ENCODE measurements at places on chromosomes 4 and X. TPM values are rescaled to one million over a fixed set of nuclear protein-coding genes. Genes with fewer than 3 reads are reported as not detected.

Gene CXCL1
- not detected for total RNA-seq

Gene GEMIN8
- total RNA-seq, result 8.2 TPM

Gene LIMCH1
- total RNA-seq, result 22.5 TPM

Gene PPP4R3C
- not detected for total RNA-seq

Gene VSIG1
- not detected for total RNA-seq

Gene FRG2
- total RNA-seq, result not detected

GRCh38 chr4:128600410-128600809 is 209.1 kb upstream of the JADE1 start:
- H3K4me1 ChIP-seq, result no peaks in the 10 kb centered on the region
- no peaks in the 10 kb centered on the region for H3K36me3 ChIP-seq
- H3K27me3 ChIP-seq, result peaks cover 3% of the 10 kb centered on the region
- H3K27ac ChIP-seq, result no peak overlapping the region
- H3K4me3 ChIP-seq, result no peak overlapping the region

GRCh38 chr4:156815717-156816359 is 155.8 kb downstream of the PDGFC start:
- peaks cover 14% of the 10 kb centered on the region for H3K4me1 ChIP-seq
- H3K4me3 ChIP-seq, result no peak overlapping the region
- H3K27me3 ChIP-seq, result peaks cover 4% of the 10 kb centered on the region
- H3K27ac ChIP-seq, result no peak overlapping the region
- DNase-seq, result no peak

- H3K27ac ChIP-seq, result no peak overlapping the region
- no peaks in the 10 kb centered on the region for H3K27me3 ChIP-seq
- peaks cover 2% of the 10 kb centered on the region for H3K36me3 ChIP-seq
- DNase-seq, result no peak
These were observed 23.3 kb downstream of the UCHL1 start for GRCh38 chr4:41280010-41280409.

GRCh38 chr4:151905197-151905596 is 144.4 kb upstream of the GATB start:
- no peaks in the 10 kb centered on the region for H3K27me3 ChIP-seq
- no peaks in the 10 kb centered on the region for H3K4me1 ChIP-seq
- H3K4me3 ChIP-seq, result no peak overlapping the region
- H3K27ac ChIP-seq, result no peak overlapping the region
- DNase-seq, result no peak

DNA sequence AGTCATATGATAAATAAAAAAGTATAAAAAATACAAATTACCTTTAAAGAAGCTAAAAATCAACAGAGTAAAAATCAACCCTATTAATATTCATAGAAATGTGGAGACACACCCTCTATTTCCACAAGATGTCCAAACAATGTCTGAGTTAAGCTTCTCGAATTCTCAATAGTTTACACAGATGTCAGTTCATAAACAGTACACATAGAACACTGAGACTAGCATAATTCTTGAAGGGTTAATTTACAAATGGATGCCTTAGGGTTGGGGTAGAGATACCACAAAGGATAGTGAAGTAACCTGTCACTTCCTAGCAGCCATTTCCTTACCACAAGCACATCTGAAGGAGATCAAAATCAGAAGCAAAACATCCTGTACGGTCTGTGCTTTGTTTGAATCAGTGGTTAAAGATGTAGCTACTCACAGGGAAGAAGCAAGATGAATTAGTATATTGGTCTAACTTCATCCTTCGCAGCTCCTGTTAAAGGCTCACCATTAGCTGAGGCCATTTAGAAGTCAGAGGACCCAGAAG is 2393.9 kb downstream of the ARAP2 start:
- no peaks in the 10 kb centered on the region for H3K27me3 ChIP-seq
- no peak overlapping the region for H3K4me3 ChIP-seq
- H3K4me1 ChIP-seq, result no peaks in the 10 kb centered on the region
- no peak overlapping the region for H3K27ac ChIP-seq

DNA sequence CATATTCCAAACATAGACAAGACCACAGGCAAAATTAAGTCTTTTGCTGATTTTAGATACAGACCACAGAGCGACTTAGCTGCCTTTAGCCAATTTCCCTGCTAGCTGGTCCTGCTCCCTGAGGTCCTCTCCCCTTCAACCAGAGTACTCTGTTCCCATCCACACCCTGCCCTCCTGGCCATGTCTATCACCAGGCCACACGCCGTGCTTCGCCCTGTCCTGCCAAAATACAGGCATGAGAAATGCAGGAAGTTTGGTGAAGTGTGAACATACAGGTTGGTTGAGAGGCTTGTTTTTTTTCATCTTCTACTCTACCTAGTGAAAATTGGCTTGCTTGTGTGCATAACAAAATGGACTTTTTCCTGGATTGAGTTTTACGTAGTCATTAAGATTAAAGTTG is 226.2 kb upstream of the TENM3 start:
- peaks cover 5% of the 10 kb centered on the region for H3K27me3 ChIP-seq
- H3K4me3 ChIP-seq, result no peak overlapping the region
- no peaks in the 10 kb centered on the region for H3K36me3 ChIP-seq
- H3K27ac ChIP-seq, result peak overlapping the region; percentile 21

GRCh38 chr4:126051689-126052424 is 737.1 kb downstream of the FAT4 start:
- H3K27ac ChIP-seq, result no peak overlapping the region
- H3K27me3 ChIP-seq, result no peaks in the 10 kb centered on the region
- DNase-seq, result no peak
- H3K4me1 ChIP-seq, result peaks cover 4% of the 10 kb centered on the region
- H3K4me3 ChIP-seq, result no peak overlapping the region

GRCh38 chrX:49309401-49309981 is 6.0 kb downstream of the GAGE10 start:
- DNase-seq, result no peak
- H3K36me3 ChIP-seq, result no peaks in the 10 kb centered on the region
- peaks cover 2% of the 10 kb centered on the region for H3K27me3 ChIP-seq
- peaks cover 2% of the 10 kb centered on the region for H3K4me1 ChIP-seq
- H3K4me3 ChIP-seq, result no peak overlapping the region
- no peak overlapping the region for H3K27ac ChIP-seq

DNA sequence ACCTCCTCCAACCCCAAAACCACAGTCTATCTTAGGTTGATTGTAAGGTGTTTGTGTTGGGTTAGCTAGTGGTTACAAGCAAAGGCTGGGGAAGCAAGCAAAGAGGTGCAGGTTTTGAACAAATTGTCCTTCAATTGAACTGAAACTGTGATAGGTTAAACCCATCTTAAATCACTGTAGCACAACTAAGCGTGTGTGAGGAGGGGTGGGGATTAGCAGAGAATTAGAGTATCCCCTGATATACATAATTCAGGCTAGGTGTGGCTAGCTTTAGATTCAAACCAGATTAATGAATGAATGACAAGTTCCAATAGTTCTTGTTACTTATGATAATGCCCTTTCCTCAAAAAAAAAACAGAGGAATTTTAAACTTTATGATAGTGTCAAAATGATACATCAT is 191.0 kb upstream of the POF1B start:
- peaks cover 6% of the 10 kb centered on the region for H3K4me1 ChIP-seq
- peaks cover 6% of the 10 kb centered on the region for H3K36me3 ChIP-seq

- H3K4me1 ChIP-seq, result no peaks in the 10 kb centered on the region
- no peak for DNase-seq
- no peak overlapping the region for H3K27ac ChIP-seq
These were observed 116.3 kb downstream of the GALNTL6 start for GRCh38 chr4:171929477-171929876.

DNA sequence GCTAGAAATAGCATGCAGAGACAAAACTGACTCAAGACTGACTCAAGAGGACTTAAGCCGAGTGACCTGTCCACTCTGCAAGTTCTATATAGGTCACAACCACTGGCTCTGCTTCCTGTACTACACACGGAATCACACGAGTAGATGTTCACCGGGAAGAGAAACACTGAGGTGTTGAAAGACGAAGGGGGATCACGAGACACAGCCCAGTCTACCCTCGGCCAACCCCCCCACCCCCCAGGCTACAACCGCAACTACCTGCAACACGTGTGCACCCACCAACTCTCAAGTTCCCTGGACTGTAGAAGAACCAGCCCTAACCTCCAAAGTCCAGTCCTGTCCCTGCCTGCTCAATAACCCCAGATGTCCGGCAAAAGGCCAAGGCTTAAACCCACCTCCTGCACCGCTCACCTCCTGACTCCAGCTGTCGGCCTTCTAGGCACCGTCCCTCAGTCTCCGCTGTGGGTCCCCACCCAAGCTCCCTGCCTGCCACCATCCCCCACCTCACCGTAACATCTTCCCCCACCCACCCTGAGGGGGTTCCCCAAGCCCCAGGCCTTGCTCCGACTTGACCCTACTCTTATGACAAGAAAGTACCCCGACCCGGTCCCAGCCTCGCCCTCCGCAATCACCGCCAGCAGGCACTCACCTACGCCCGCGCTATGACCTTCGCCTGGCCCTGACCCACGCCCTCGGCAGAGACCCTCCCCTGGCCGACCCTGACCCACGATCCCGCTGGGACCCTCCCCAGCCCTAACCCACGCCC is 739 bp downstream of the GAK start:
- peak overlapping the region; percentile 83 for H3K4me3 ChIP-seq
- H3K4me1 ChIP-seq, result peaks cover 18% of the 10 kb centered on the region
- peaks cover 12% of the 10 kb centered on the region for H3K27me3 ChIP-seq
- H3K27ac ChIP-seq, result peak overlapping the region; percentile 93
- no peaks in the 10 kb centered on the region for H3K36me3 ChIP-seq

GRCh38 chr4:163137581-163137980 is 29.1 kb downstream of the NAF1 start:
- no peak for DNase-seq
- no peak overlapping the region for H3K27ac ChIP-seq
- no peaks in the 10 kb centered on the region for H3K4me1 ChIP-seq
- no peaks in the 10 kb centered on the region for H3K27me3 ChIP-seq
- H3K4me3 ChIP-seq, result no peak overlapping the region

- no peak overlapping the region for H3K27ac ChIP-seq
- no peaks in the 10 kb centered on the region for H3K36me3 ChIP-seq
These were observed 285.0 kb downstream of the SHOX start for GRCh38 chrX:915427-916229.

- H3K4me1 ChIP-seq, result peaks cover 6% of the 10 kb centered on the region
- H3K27me3 ChIP-seq, result peaks cover 20% of the 10 kb centered on the region
- H3K4me3 ChIP-seq, result peak overlapping the region; percentile 85
- peaks cover 4% of the 10 kb centered on the region for H3K36me3 ChIP-seq
- H3K27ac ChIP-seq, result no peak overlapping the region
These were observed 11.3 kb downstream of the PPP2R3B start for GRCh38 chrX:375181-376036.

Data from glutamatergic neuron (in vitro differentiated cells).